Urinary bladder (tissue), 4 donors: ENCODE measurements at places on chromosomes 16 and 17.

GRCh38 chr17:77510133-77510796, 369.5 kb downstream of the SEC14L1 start:
- no peak for DNase-seq

DNA sequence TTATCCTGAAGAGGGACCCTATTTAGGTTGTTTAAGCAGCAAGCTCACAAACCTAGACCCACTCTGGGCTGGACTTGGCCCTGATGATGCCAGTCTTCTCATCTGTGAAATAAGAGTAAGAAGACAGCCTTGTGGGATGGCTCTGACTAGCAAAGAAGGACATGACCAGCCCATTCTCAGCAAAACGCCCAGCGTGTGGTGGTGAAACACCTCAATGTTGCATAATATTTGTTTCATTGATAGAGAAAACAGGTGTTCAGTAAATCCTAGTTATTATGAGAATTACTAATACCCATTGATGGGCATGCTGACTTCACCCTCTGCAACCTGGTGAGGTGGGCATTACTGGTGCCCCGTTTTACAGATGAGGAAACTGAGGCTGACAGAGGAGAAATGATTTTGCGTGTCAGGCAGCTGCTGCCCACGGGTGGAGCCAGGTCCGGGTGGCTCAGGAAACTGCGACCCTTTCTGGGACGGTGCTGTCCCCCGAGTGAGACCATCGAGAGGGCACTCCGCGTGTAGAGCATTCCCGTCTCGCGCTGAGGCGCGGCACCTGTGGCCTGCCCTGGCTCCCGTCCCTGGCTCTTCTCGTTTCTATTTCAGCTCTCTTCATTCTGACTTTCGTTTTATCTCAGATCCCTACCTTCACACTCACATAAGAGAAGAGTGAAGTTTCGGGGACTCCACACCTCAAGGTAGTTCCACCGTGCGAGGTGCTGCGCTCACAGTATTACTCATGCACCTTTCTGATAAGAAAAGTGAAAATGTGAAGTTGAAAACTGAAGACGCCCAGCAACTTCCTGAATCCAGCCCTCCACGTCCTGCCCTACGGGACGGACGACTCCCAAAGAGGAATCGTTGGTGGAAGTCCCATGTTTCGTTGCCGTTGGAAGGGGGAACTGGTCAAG, 48.5 kb downstream of the IRF8 start:
- DNase-seq = no peak

GRCh38 chr17:9242497-9242881, 221.2 kb downstream of the NTN1 start:
- DNase-seq = no peak

- no peak for DNase-seq
Measured at GRCh38 chr17:59676716-59677115, 30.5 kb downstream of the PTRH2 start.

- no peak for DNase-seq
Measured at GRCh38 chr17:77726549-77727006, 231.9 kb upstream of the TNRC6C start.

GRCh38 chr17:75899353-75899752, 2.6 kb upstream of the TRIM65 start:
- DNase-seq = no peak

- DNase-seq = no peak
Measured at GRCh38 chr16:71852561-71852960, 6.8 kb downstream of the ATXN1L start.

GRCh38 chr16:29699324-29700219, 20.6 kb downstream of the QPRT start:
- no peak for DNase-seq

DNA sequence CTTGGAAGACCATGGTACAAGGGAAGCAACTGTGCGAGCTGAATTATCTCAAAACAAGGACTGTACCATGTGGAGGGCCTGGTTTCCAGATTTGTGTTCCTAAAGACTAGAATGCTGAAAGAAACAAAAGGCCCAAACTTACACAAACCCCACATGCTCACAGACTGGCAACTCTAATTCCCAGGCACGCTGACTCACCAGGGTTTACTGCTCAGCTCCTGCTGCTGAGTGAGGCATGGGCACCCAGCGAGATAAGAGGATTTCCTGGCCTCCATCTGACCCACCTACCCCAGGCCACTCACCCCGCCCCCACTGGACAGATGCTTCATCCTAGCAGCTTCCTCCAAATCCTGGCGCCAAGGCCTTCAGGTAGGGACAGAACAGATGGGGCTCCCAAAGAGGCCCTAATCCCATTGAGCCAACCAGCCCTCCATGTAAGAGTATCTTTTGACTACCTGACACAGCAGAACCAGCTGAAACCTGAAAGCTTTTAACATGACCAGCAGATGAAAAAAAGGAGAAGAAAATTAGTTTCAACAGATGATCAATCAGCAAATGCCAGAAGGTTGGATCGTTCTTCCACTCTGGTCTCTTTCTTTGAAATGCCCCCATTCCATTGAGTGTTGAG, 33.9 kb downstream of the DCUN1D3 start:
- no peak for DNase-seq

GRCh38 chr16:11331967-11332366, 13.3 kb upstream of the RMI2 start:
- no peak for DNase-seq

DNA sequence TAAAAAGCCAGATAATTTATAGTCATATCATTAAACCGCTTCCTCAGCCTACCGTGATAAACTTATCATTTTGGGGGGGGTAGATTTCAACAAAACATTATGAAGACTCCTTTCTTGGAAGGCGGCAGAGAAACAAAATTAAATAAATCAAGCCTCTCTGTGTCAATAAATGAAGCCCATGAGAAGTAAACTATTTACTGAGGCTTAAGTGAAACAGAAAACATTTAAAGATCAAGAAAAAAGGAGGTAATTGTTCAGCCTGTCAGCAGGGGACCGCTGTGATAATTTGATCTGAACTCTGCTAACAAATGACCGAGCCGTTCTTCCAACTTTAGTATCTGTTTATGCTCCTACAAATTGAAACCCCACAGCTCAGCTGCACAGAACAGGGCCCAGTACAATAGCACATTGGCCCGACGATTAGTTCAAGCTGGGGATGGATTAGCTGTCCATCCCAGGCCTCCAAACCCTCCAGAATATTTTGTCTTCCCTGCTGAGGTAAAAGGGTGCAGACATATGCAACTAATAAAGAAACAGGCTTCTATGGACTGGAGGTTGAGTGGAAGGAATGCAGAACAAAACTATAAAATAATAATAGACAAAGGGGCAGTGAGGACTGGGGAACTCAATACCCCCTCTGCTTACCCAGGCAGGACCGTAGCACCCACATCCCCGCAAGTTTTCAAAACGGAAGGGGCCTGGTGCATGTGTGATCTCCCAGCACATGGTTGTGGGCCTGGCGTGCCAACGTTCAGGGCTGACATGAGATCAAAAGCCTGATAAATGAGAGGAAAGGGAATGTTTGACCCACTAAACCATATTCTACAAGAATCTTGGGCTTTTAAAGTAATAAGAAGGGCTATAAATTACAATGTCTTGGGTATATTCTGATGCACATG, 298.1 kb upstream of the IRX5 start:
- DNase-seq = no peak

- no peak for DNase-seq
Measured at GRCh38 chr16:84892097-84892496, 72.3 kb downstream of the CRISPLD2 start.

DNA sequence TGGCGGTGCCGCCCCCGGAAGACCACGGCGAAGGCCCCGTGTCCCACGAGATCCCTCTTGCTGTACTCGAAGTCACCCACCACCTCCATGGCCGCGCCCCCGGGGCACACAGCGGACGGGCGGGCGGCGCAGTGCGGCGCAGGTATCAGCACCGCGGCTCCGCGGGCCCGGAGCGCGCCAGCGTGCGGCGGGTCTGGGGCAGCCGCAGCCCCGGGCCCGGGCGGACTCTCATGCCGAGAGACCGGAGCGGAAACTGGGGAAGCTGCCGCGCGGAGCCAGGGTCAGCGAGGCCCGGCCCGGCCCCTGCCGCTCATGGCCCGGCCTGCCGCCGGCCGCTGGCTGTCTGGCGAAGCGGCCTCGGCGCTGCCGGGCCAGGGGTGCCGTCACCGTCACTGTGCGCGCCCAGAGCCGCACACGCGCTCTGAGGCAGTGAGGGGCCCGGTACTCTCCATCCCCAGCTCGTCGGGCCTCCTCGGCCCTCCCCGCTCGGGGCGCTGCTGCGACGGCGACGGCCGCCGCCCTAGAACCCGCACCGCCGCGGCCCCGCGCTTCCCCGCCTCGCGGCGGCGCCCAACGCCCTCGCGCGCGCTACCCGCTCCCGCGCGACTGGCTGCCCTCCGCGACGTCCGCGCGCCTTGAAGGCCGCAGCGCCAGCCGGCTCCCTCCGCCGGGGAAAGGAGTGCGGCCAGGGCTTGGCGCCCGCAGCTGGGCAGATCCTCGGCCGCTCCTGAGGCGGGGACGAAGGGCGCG, at the start of gene ULK2:
TSS of gene ULK2 (minus strand) at position 608 of the 750 bp plus-strand sequence. CDS start at position 89, 519 bp downstream.
- no peak for DNase-seq

GRCh38 chr16:56932721-56933619, 1.0 kb downstream of the HERPUD1 start:
- no peak for DNase-seq

GRCh38 chr17:62723842-62724241, 84.3 kb downstream of the MARCHF10 start:
- no peak for DNase-seq

DNA sequence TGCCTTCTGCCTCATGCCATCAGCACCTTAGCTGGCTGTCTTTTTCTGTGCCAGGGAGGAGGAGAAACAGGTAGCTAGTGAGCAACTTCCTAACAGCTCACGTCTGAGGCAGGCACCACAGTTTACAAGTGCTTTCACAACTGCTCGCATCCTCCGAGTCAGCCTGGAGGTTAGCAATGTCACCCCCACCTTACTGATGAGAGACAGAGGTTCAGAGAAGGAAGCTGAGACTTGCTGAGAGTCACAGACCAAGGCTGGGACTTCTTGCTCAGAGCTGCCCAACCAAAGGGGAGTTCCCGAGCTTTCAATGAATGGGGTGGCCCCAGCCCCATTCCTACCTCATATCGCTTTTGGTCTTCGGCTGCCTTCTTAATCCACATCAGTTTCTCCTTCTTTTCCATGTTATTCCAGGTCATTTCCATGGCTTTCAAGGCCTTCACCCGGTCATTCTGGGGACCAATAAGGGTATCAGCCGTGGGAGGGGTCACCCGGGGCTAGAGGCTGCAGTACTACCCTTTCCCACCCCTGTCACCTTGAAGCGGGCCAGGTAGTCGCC, 9.6 kb downstream of the UBTF start:
- DNase-seq = no peak

GRCh38 chr17:31291820-31292219, 5.2 kb downstream of the OMG start:
- no peak for DNase-seq

DNA sequence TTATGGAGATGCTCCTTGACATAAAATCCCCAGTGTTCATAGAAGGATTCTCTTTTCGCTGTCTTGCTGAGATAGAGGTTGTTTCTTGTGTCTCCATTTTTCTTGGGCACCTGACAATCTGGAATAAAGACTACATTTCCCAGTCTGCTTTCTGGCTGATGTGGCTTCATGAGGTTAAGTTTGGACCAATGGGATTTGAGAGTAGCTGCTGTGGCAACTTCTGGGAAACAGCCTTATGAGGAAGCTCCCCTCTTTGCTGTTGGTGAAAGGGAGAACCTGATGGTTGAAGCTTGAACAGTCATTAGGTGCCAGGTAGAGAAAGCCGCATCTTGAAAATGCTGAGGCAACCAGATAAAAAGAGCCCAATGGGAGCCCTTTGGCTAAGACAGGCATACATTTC, 24.4 kb downstream of the HS3ST4 start:
- DNase-seq = no peak

DNA sequence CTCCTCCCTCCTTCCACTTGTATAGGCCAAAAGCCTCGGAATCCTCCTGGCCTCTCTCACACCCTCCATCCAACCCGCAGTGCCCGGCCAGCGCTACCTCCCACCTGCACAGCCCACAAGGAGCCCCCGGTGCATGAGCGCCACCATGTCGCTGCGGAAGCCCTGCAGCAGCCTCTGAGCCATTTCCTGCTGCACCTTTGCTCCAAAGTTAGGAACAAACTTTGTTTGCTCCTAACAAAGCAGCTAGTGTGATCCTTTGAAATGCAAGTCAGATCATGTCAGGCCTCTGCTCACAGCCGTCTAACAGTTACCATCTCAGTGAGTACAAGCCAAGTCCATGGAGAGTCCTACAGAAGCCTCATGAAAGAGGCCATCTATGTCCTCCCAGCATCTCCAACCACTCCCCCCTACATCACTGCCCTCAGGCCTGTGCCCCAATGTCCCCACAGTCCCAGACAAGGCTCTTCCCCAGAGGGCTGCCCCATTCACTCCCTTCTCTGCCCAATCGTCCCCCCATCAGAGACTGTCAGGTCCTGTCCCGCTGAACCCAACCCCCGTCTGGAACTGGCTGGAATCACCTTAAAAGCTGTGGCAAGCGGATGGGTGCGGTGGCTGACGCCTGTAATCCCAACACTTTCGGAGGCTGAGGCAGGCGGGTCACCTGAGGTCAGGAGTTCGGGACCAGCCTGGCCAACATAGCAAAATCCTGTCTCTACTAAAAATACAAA, 7.5 kb downstream of the DCAKD start:
- no peak for DNase-seq

DNA sequence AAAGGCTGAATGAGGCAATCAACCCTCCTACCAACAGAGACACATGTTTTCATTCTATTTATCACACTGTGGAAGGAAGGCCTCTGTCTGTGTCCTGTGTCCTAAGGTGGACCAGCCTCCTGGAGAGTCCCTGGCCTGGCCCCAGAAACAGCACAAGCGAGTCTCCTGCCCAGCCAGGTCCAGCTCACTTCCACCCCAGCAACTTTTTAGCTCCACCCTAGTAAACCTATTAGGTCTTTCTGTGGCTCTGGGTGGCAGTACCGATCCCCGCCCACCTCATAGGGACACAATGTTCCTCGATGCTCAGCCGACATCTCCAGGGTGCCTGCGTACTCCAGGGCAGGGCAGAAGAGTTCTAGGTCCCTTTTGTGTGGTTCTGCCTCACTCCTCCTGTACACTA, 10.7 kb downstream of the DRC3 start:
- DNase-seq = no peak

GRCh38 chr16:72677662-72678447, 370.1 kb downstream of the ZFHX3 start:
- DNase-seq = no peak

DNA sequence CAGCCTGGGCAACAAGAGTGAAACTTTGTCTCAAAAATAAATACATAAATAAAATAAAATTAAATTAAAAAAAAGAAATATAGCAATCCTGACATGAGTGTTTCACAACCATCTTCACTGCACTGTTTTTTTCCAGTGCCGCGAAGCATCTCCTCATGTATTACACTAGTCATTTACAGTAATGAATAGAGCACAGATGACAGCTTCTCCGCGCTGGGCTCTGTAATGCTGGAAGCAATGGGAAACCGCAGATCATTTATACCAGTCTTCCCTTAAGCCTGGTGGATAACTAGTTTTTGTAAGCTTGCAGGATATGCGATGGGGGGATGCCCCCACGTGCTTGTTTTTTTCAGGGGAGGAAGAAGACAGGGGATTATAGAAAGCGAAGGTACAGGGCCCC, 86.9 kb downstream of the MYH13 start:
- no peak for DNase-seq

DNA sequence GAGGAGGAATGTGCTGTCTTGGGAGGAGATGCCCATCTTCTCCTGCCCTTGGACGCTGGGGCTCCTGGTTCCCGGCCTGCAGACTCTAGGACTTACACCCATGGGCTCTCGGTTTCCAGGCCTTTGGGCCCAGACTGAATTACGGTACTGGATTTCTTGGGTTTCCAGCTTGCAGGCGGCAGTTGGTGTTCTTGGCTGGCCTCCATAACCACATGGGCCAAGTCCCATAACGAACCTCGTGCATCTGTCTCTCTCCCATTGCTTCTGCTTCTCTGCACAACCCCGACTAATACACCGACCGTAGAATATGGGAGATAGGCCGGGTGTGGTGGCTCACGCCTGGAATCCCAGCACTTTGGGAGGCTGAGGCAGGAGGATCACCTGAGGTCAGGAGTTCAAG, 162.6 kb downstream of the SDK2 start:
- DNase-seq = no peak
